ENCODE measurements at places on chromosomes 2 and 18. TPM values are rescaled to one million over a fixed set of nuclear protein-coding genes. Genes with fewer than 3 reads are reported as not detected.

Gene PROM2
- 32.9 TPM for total RNA-seq

Gene TMEM37
- 119 TPM for total RNA-seq

Gene SETBP1
- 10.2 TPM for total RNA-seq

DNA sequence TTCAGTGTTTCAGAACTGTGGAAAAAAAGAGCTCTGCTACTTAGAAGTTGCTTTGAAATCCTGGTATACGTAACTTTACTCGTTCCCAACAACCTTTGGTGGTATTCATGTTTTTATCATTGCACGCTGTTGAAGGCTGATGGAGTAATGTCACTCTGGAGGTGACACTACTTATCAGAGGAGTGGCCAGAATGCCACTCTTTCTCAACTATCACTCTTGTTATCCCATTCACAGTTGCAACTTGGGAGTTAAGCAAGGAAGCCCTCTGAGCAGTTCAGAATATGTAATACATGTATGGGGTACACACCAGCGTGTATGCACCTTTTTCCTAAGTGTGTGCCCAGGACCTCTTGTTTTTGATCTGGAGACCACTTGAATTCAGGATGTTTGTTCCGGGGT, 53.6 kb downstream of the TANC1 start:
- no peak for DNase-seq

GRCh38 chr18:26648509-26649192, 100.3 kb upstream of the KCTD1 start:
- DNase-seq, result no peak

- no peak for DNase-seq
Observed at GRCh38 chr2:50722776-50723175, 309.2 kb downstream of the NRXN1 start.

GRCh38 chr2:1422131-1422530, 8.9 kb downstream of the TPO start:
- DNase-seq, result no peak

DNA sequence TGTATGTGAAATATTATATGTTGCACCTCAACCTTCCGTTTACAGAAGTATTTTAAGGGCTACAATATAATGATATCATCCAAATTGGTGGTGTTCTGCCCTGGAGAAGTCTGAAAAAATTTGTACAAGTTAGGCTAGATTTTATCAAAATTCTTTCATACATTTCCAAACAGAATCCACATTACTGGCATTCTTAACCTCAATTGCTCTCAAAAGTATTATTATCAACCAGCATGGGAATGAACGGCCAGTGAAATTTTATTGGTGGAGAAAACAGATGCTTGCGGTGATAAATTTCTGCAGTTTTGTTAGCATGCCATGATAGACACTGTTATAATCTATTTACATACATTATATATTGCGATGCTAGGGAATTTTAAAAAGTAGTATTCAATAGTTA, 88.3 kb upstream of the TFPI start:
- DNase-seq, result no peak

Gene ANKRD30BL
- total RNA-seq, result not detected

Gene LAMA1
- 6.9 TPM for total RNA-seq

DNA sequence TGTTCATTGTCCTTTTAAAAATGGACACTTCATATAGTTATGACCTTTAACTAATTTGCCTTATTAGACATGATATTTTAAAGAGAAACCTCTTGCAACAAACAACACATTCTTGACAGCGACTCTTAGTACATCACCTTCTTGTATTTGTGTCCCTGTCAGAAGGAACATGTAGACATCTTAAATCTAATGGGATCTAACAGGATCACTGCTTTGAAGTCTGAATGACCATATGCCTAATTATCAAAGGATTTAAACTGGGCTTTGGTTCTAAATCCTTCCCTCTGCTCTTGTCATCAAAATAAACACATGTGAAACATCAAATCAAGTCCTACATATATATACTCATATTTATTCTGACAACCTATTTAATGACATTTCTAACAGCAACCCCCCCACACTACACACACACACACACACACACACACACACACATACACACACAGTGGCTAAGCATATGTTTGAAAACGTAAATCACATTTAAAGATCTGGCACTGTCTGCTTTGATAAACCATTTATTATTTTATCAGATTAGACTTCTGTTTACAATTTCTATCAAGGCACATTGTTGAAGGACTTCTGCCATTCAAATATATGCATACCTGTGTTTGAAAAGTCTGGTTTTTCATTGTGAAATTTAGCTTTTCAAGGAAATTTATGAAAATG, 4.2 kb downstream of the GALNT13 start:
- no peak for DNase-seq

- peak; percentile 97 for DNase-seq
Observed at GRCh38 chr18:24397694-24398368, at the start of gene OSBPL1A. TSS of gene OSBPL1A (minus strand) at chr18:24397824. CDS start at chr18:24377533, 20,291 bp downstream.

- no peak for DNase-seq
Observed at GRCh38 chr2:225379856-225380255, 19.7 kb upstream of the NYAP2 start.

DNA sequence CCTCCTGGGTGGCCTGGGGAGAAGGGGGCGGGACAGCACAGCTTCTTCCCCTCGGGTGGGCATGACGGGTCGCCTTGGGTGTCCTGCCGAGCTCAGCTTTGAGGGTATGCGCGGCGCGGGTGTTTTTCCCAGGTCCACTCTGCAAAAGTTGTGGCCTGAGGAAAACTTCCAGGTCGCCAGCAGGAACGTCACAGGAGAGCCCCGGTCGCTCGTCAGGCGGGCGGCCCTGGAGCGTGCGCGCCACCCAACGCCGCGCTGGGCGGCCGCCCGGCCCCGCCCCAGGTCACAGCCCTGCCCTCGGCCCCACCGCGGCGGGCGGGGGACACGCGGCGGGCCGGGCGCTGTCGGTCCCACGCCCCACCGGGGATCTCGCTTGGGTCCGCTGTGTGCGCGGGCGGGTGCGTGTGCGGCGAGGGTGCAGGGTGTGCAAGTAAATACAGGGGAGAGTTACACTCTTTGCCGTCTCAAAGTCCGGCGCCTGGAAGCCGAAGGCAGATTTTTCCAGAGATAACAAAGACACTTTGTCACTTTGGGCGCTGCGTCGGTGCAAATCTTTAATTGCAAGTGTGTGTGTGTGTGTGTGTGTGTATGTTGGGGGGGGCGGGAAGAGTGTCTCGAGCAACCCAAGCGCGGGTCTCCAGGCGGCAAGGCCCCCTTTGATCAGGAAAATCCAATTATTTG, 616 bp upstream of the SP5 start:
- DNase-seq, result peak; percentile 63

- DNase-seq, result no peak
Observed at GRCh38 chr2:78304678-78305077, 720.8 kb upstream of the REG3G start.

Gene AQP12B
- 0.85 TPM for total RNA-seq

DNA sequence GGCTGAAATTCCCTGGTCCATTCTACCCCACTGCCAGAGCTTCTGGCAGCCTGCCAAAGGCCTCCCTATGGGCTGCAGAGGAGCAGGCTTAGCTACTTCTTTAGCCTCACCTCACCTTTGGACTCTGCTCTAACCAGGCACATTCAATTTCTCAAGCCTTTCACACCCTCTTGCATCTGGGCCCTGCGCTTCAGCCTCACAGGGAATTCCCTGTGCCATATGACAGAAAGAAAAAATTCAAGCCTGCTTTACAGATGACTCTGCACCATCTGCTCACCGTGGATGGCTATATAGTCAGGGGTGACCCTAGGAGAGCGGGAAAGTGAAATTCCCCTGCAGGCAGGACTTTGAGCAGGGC, 62.5 kb downstream of the REEP1 start:
- peak; percentile 86 for DNase-seq

- DNase-seq, result no peak
Observed at GRCh38 chr18:10768221-10768620, 242.4 kb downstream of the NAPG start.

Gene IL1RL1
- total RNA-seq, result 3.4 TPM

DNA sequence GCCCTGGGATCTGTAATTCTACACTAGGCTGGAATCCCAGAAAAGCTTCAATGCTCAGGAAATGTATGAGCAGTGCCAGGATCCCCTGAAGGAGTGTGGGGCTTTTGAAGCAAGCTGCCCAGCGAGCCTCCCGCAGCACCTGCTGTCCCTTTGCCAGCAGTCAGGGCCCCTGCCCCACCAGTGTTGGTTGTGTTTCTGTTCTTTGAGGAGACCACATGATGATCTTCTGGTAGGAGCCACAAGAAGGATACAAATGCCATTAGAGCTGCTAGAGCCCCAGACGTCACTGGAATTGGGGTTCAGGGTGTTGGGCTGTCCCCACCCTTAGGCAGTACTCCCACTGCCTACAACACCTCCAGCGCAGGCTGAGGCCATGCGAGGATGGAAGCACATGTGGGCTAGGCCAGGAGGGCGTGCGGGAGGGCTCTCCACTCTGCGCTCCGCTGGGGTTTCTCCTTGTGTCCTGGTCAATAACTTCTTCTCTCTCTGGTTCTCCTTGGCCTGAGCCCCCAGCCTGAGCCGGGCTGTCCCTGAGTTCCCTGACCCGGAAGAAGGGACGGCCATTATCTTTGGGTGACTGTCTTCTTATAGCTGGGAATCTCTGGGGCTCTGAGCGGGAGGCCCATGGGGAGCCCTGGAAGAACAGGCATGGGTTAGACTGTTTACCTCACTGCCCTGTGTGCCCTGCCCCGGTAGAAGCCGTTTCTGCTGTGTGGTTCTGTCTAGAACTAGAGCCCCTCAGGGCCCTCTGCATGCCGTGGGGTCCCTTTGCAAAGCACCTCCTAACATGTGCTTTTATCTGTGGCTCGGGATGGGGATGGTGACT, 73.9 kb downstream of the LRRFIP1 start:
- DNase-seq, result peak; percentile 28

GRCh38 chr2:59301466-59302402, 1060.6 kb upstream of the FANCL start:
- DNase-seq, result peak; percentile 4

GRCh38 chr2:121501554-121501953, 29.1 kb upstream of the RNU4ATAC start:
- DNase-seq, result no peak

DNA sequence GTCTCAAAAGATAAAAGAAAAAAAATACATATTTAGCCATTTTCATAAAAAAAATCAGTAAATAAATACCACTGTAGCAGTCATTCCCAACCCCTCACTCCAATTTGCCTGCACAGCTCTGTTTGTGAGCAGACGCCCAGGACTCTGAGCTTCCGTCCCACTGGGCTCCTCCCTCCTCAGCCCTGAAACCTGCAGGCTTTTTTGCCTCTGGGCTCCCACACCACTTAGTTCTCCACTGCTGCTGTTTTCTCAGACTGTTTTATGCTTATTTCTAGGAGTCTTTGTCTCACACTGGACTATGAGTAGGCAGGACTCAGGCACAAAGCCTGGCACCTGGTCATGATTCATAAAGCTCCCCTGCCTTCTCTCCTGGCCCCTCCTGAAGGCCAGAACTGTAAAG, 6.1 kb upstream of the CXCR1 start:
- no peak for DNase-seq

GRCh38 chr2:145984580-145984979, 1464.7 kb upstream of the ZEB2 start:
- no peak for DNase-seq

DNA sequence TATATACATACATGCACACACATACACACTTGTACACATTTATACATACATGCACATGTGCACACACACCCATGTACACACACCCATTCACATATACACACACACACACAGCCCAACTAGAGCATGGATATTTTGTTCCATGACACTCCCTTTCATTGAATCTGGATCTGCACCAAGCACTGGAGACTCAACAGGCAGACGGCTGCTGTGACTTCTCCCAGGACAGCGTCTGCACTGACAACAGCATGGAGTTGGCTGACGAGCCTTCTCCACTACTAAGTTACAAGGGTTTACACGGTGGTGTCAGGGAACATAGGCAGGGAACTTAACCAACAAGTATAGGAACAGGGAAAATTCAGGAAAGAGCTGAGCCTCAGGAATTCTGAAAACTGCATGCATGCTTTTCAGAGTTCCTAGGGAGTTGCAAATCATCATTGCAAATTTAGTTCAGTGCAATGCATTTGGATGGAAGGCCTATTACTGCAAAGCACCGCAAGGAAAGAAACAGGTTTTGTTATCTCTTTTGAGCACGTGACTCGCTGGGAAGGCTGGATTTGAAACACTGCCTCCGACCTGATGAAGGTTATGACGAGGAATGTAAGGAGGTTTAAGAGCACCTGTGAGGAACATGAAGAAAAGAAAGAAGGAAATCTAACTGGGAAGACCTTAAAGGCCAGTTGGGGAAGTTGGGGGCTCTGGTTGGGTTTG, 35.9 kb downstream of the TMEM18 start:
- DNase-seq, result no peak

Gene SLC19A3
- total RNA-seq, result 8.5 TPM

- no peak for DNase-seq
Observed at GRCh38 chr18:60202708-60203107, 169.9 kb downstream of the MC4R start.

DNA sequence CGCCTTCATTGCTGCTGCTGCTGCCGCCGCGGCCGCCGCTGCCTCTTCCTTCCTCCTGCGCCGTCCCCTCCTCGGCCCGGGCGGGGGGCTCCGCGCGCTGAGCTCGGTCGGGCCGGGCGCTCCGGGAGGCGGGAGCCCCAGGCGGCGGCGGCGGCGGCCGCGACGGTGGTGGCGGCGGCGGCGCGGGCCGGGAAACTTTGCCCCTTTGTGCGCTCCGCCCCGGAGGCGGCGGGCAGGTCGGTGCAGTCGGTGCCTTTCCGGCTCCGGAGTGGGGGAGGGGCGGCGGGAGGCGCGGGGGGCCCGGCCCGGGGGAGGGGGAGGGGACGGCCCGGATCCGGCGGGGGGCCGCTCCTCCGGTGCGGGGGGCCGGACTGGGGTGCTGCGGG, 205 bp downstream of the TET3 start:
- DNase-seq, result peak; percentile 72

Gene PTPRM
- 15.9 TPM for total RNA-seq

DNA sequence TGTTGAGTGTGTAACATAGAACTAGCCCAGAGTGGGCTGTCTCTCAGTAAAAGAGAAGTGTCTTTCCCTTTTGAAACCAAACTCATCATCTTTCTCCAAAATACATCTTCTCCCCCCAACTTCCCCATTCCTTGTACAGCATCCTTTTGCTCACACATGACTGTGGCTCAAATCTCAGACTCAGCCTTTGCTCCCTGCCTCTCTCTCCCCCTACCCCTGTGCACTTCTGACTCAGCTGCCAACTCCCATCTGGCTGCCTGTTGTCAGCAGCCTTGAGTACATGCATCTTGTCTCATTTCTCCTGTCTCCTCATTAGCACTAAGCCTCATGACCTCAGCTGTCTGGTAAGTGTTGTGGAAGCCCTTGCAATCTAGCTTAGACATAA, 18.1 kb upstream of the MGAT4A start:
- no peak for DNase-seq

Data from left colon (tissue), 2 donors.